ENCODE measurements at places on chromosomes 11 and 22.
A peak's percentile ranks its signal among the peaks of the same experiment; 100 is the strongest.

DNA sequence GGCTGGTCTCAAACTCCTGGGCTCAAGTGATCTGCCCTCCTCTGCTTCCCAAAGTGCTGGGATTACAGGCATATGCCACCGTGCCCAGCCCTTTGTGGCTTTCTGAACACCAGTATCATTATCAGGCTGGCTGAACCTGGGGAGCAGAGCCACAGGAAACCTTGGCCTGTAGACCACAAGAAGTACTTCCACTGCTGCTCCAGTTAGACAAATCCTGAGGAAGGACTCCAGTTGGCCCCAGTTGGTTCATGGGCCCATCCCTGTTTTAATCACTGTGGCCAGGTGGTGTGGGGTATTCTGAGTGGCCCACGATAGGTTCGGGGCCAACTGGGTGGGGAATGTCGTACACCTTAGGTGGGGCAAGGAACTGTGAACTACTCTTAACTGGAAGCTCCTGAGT is 5.5 kb upstream of the DUSP18 start:
- DNase-seq, result no peak

- no peak for DNase-seq
These were observed 431 bp downstream of the SLC37A2 start for GRCh38 chr11:125063429-125064043.

DNA sequence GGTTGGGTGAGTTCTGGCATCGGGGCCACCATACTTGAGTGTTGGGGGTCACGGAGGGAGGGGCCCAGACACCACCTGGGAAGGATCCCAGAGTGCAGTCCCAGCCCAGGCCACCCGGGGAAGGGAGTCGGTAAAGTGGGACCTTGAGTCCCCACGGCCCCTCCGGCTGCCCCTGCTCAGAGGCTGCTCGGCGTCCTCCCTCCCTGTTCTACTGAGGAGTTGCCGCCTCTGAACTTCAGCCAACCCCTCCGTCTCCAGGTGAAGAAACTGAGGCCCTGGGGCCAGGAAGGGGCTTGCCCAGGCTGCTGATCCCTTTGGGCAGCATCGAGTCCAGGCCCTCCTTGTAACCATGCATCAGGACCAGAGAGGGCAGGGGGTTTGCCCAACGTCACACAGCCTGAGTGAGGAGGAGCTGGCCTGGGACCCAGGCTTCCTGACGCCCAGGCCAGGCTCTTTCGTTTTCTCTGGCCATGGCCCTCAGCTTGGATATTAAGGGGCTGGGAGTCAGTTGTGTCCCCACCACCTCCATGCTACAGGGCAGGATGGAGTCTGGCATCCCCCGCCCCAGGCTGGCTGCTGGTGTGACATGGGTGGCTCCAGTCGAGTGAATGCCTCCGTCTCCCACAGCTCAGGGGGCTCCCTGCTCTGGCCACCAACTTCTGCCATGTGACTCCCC is 1.3 kb downstream of the PARVG start:
- no peak for DNase-seq

- DNase-seq, result no peak
These were observed at the start of gene CD3G for GRCh38 chr11:118343981-118344515. Gene CD3G (plus strand): TSS chr11:118344344. CDS start chr11:118344424, 80 bp downstream.

- no peak for DNase-seq
These were observed 20.2 kb upstream of the OR10A5 start for GRCh38 chr11:6825231-6825744.

DNA sequence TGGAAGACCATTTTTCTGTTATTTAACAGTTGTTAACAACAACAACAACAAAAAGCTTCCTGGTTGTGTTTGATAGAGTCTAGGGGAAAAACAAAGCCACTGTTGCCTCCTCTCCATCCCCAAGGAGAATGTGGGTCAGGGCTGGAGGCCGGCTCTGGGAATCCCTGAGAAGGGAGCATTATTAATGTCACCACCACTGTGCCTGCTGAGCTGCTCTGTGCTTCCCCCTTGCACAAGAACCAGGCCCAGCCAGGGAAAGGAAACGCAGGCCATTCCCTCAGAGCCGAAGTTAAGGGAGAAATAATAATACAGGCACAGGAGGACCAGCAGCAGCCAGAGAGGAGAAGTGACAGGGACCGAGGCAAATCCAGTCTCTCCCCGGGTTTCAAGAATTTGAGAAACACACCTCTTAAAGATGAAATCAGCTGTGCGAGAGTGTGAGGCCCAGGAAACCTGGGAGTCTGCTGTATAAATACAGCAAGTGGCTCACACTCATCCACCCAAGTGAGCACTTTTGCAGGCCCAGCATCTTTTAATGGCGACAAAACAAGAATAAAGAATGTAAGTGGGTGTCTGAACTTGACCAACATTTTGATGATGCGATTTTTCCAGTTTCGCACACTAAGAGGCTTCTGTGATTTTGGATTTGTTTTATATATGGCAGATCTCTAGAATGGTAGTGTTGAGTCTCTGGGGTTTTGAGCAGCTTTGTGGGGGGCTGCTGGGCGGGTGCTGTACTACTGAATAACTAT is 539.2 kb downstream of the NTM start:
- DNase-seq, result no peak

GRCh38 chr11:82908311-82908710 is 6.8 kb downstream of the DDIAS start:
- no peak for DNase-seq

- no peak for DNase-seq
These were observed 133.8 kb downstream of the OSBP2 start for GRCh38 chr22:30828187-30829155.

DNA sequence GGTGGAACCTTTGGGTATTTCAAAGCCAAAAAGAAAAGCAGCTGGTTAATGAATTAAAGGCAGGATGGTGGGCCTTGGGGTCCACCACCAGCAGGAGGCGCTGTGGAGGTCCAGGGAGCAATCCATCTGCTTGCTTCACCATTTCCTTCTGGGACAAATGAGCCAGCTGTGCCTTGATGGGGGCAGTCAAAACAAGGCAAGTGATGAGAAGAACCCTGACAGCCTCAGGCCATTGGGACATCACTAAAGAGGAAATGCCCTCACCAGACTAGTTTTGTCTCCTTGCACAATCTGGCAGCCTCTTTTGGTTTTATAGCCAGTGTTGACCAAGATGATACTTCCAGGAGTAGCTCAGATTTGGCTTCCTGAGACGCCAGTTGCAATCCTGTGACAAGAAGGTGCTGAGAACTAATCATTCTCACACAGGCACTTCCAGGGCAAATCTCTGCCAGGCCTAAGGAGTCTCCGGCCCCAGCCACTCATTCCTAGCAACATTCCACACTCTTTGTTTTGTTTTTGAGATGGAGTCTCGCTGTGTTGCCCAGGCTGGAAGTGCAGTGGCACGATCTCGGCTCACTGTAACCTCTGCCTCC is 38.2 kb upstream of the WEE1 start:
- DNase-seq, result no peak

- DNase-seq, result no peak
These were observed 70.1 kb upstream of the MYOD1 start for GRCh38 chr11:17649261-17649660.

- no peak for DNase-seq
These were observed 28.2 kb downstream of the MPPED1 start for GRCh38 chr22:43440104-43440387.

GRCh38 chr11:70473873-70474690 is 75.8 kb downstream of the CTTN start:
- DNase-seq, result no peak

DNA sequence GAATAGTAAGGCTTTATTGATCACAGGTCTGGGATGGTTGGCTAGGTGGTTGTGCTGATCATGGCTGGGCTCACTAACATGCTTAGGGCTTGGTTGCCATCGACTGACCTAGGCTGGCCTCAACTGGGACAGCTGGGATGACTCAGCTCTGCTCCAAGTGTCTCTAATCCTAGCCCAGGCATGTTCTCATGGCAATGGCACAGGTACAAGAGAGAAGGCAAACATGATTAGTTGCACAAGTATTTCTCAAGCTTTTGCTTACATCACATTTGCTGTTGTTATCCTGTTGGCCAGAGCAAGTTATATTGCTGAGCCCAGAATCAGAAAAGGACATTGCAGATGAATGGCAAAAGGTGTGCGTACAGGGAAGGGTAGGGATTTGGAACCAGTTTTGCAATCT is 68.5 kb upstream of the SLC35C1 start:
- DNase-seq, result no peak

- no peak for DNase-seq
These were observed 413.6 kb downstream of the OPCML start for GRCh38 chr11:133118563-133119268.

GRCh38 chr11:34135439-34135838 is 30.0 kb downstream of the NAT10 start:
- DNase-seq, result no peak

DNA sequence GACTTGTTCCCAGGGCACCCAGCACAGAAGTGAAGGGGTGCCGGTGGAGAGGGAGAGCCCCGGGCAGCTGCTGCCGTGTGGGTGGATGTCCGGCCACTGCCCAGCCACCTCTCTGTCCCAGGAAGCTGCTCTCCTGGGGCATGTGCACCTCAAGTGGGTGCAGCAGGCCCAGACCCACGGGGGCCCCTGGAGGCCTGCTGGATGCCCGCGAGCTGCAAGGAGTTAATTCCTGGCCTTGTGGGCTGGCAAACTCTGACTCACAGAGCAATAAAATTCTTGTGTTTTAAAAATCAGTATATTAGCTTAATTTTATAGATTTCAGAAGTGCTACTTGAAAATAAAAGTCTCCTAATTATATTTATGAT is 37.4 kb upstream of the KCNQ1OT1 start:
- no peak for DNase-seq

DNA sequence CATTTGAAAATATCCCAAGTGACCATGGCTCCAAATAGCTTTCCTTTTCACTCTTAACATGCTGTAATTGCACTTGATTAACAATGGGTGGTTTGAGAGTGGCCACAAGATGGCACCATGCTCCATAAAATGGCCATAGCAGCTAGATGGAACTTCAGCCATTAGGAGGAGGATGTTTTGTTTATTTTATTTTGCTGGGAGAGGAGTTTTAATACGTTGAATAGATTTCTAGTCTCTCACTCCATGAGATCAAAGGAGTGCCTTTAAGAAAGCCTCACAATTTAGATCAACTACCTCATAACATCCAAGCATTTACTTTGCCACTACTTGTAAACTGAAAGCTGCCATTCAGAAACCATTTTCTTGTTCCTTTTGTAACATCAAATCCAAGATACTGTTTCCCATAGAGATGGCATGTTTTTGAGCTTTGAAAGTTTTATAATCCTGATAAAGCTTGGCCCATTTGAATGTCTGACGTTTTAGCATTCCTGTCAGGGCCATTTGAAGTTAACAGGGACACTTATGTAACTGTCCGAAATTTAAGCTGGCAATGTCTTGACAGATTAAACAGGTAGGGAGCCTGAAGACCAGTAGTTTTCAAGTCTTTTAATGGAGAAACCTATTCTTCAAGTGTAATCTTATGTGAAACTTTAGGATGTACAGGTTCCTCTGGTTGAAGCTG is 4.7 kb downstream of the FEN1 start:
- peak; percentile 68 for DNase-seq

DNA sequence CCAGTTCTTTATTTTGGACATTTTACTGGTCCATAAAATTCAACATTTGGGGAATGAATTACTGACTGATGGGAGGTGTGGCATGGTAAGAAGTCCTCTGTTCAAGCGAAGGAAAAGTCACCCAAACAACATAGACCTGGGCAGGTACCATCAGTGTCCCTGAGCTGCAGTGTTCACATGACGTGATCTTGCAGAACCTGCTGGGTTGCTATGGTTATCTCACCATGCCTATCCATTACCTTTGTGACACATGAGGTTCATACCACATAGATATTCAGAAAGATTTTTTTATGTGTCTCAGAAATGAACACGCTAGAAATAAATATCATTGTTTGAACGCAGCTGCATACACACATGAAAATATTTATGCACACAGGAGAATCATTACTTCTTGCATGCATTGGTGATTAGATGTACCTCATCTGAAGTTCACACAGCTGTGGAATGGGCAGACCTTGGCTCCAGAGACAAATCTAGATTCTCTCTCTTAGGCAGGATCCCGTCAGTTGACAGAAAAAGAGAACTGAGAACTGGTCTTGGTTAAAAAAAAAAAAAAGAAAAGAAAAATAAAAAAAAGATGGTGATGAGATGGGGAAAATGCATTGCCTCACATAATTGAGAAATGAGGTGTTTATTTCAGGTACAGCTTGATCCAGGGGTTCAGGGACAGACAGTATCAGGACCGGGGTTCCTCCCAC is 21.4 kb upstream of the RCN1 start:
- no peak for DNase-seq

- DNase-seq, result peak; percentile 68
These were observed 251.9 kb downstream of the ST3GAL4 start for GRCh38 chr11:126607374-126607773.

- no peak for DNase-seq
These were observed 25.4 kb downstream of the TP53AIP1 start for GRCh38 chr11:128917144-128917724.

- no peak for DNase-seq
These were observed 34.3 kb downstream of the PLEKHA7 start for GRCh38 chr11:16979703-16980622.

- DNase-seq, result no peak
These were observed 16.0 kb upstream of the TMPRSS4 start for GRCh38 chr11:118060869-118061268.

DNA sequence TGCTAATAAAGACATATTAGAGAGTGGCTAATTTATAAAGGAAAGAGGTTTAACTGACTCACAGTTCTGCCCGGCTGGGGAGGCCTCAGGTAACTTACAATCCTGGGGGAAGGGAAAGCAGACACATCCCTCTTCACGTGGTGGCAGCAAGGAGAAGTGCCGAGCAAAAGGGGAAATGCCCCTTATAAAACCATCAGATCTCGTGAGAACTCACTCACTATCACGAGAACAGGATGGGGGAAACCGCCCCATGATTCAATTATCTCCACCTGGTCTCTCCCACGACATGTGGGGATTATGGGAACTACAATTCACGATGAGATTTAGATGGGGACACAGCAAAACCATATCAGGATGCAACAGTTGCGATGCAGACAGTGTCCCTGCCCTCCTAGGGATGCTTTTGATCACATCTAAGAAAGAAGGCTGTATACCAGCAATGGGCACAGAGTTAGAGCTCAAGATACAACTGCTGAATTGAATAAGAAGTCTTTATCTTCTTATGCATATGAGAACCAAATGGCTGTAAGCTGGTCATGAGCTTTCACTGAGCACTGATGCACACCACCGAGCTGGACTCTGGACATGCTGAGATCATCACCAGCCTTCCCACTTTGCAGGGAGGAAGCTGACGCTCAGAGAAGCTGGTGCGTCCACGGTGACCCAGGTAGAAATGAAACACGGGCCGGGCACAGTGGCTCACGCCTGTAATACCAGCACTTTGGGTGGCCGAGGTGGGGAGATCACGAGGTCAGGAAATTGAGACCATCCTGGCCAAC is 255.2 kb downstream of the MN1 start:
- DNase-seq, result no peak

- no peak for DNase-seq
These were observed 8.8 kb downstream of the WNT7B start for GRCh38 chr22:45968003-45968650.

GRCh38 chr11:34758262-34758661 is 137.4 kb downstream of the EHF start:
- DNase-seq, result no peak

All from NCI-H1092 treated with DMSO at 0.1 percent for 48 hours (cell line).